ENCODE measurements at places on chromosomes 4 and X. TPM values are rescaled to one million over a fixed set of nuclear protein-coding genes. Genes with fewer than 3 reads are reported as not detected.
A peak's percentile ranks its signal among the peaks of the same experiment; 100 is the strongest.

- DNase-seq: no peak
Observed at GRCh38 chr4:137664416-137664815, 132.1 kb upstream of the PCDH18 start.

PABPC4L gene
- total RNA-seq: 0.25 TPM

SRPX2 gene
- 5.3 TPM for total RNA-seq

BEX1 gene
- total RNA-seq: not detected

- DNase-seq: peak; percentile 42
Observed at GRCh38 chr4:160038615-160039014, 935.7 kb downstream of the RAPGEF2 start.

APOO gene
- total RNA-seq: 35.9 TPM

- DNase-seq: no peak
Observed at GRCh38 chr4:186002853-186003252, 66.1 kb upstream of the TLR3 start.

VCX3A gene
- not detected for total RNA-seq
